ENCODE measurements at places on chromosomes 4 and X.

- DNase-seq: no peak
- no peaks in the 10 kb centered on the region for H3K4me1 ChIP-seq
- H3K36me3 ChIP-seq: no peaks in the 10 kb centered on the region
- H3K27ac ChIP-seq: no peak overlapping the region
- H3K4me3 ChIP-seq: no peak overlapping the region
Measured at GRCh38 chr4:113996599-113997177, 17.2 kb upstream of the ARSJ start.

DNA sequence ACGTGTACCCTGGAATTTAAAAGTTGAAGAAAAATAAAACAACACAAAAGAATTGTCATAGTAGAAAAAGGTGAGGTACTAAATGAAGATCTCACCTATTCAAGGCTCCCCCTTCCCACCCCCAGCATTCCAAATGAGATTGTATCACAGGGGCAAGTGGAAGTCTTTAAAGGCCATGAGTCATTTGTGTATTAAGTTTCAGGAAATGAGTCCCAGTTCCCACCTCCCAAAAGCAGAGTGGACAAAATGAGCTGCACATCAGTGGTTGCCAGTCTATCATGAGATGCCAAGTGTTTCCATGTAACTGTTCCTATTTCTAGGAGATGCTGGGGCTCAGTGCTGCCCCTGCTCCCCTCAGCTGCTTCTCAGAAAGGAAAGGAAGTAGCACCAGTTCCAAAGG, 20.1 kb downstream of the ARHGEF9 start:
- DNase-seq: no peak
- H3K4me3 ChIP-seq: no peak overlapping the region
- no peaks in the 10 kb centered on the region for H3K27me3 ChIP-seq

GRCh38 chr4:57442831-57443291, 332.7 kb upstream of the IGFBP7 start:
- no peak for DNase-seq
- no peaks in the 10 kb centered on the region for H3K36me3 ChIP-seq
- H3K27me3 ChIP-seq: no peaks in the 10 kb centered on the region
- H3K27ac ChIP-seq: no peak overlapping the region

GRCh38 chr4:8053688-8054449, 104.7 kb downstream of the ABLIM2 start:
- H3K4me3 ChIP-seq: no peak overlapping the region
- H3K4me1 ChIP-seq: peaks cover 14% of the 10 kb centered on the region
- H3K27me3 ChIP-seq: no peaks in the 10 kb centered on the region
- H3K27ac ChIP-seq: no peak overlapping the region
- DNase-seq: no peak

DNA sequence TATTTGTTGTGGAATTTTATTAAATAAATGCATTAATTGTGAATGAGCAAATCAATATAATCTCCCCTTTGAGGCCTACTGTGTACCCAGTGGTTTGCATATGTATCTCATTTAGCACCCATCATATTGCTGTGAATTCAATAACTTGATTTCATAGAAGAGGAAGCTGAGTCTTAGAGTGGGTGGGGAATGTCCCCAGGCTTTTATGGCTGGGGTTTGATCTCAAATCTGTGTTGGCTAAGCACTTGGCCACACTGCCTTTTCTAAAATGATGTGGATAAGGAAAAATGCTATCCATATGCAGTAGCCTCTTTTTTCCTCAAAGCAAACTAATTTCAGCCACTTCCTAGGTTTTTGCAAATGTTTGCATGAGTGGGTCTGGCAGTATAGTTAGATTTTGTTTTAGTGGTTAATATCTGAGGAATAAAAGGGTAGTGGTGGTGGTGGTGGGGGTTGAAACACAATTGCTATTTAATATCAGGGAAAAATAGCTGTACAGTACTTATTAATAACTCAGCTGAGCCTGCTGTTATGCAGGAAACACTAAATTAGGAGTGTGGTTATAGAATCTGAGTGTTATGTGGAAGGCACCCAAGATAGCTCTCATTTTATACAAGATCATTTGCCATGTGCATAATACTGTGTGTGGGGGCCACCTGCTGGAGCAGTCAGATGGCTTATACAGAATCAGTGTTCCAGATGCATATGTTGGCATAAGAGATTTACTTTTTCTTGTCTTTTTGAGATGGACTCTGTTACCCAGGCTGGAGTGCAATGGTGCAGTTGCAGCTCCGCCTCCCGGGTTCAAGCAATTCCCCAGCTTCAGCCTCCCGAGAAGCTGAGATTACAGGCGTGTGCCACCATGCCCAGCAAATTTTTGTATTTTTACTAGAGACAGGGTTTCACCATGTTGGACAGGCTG, 108.0 kb downstream of the TMEM131L start:
- H3K4me1 ChIP-seq: peaks cover 20% of the 10 kb centered on the region
- H3K4me3 ChIP-seq: no peak overlapping the region
- H3K27me3 ChIP-seq: no peaks in the 10 kb centered on the region
- H3K27ac ChIP-seq: no peak overlapping the region
- no peaks in the 10 kb centered on the region for H3K36me3 ChIP-seq

GRCh38 chr4:13537832-13538177, 6.5 kb downstream of the NKX3-2 start:
- H3K4me3 ChIP-seq: no peak overlapping the region
- H3K27me3 ChIP-seq: peaks cover 99% of the 10 kb centered on the region
- DNase-seq: no peak
- H3K4me1 ChIP-seq: peaks cover 22% of the 10 kb centered on the region
- H3K36me3 ChIP-seq: no peaks in the 10 kb centered on the region
- no peak overlapping the region for H3K27ac ChIP-seq

DNA sequence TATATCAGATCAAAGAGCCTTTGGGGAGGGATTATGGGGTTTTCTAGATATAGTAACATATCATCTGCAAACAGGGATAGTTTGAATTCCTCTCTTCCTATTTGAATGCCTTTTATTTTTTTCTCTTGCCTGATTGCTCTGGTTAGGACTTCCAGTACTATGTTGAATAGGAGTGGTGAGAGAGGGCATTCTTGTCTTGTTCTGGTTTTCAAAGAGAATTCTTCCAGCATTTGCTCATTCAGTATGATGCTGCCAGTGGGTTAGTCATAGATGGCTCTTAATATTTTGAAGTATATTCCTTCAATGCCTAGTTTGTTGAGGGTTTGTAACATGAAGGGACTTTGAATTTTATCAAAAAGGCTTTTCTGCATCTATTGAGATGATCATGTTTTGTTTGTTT, 25.6 kb upstream of the ABCB7 start:
- H3K27me3 ChIP-seq: no peaks in the 10 kb centered on the region
- no peaks in the 10 kb centered on the region for H3K36me3 ChIP-seq
- DNase-seq: no peak
- H3K4me3 ChIP-seq: no peak overlapping the region
- H3K4me1 ChIP-seq: no peaks in the 10 kb centered on the region

DNA sequence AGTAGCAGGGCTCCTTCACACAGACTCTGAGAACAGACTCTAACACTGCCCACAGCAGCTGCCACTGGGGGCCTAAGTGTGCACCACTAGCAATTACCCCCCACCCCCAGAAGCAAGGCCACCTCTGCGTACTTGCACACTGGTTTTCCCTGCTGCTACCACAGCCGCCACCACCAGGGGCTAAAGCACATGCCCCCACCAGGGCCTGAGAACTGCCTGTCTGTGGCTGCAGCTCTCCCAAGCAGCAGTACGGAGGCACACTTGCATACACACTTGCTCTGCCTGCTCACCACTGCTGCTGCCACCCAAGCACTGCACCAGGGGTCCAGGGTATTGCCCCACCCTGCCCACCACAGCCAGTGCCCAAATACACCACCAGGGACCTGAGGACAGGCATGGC, 59.6 kb downstream of the SCML2 start:
- no peak for DNase-seq
- H3K27ac ChIP-seq: no peak overlapping the region
- no peaks in the 10 kb centered on the region for H3K27me3 ChIP-seq

DNA sequence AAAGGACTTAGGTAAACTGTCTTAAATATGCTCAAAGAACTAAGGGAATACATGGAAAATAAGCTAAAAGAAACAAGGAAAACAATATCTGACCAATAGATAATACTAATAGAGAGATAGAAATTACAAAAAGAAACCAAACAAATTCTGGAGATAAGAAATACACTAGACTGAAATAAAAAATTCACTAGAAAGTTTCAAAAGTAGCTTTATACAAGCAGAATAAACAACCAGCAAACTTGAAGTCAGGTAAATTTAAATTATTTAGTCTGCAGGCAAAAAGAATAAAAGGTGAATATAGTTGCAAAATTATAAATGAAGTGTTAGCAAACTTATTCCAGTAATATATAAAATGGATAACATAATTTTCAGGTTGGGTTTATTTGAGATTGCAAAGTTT, 760.9 kb upstream of the INTU start:
- H3K27me3 ChIP-seq: no peaks in the 10 kb centered on the region
- no peaks in the 10 kb centered on the region for H3K36me3 ChIP-seq
- no peak overlapping the region for H3K4me3 ChIP-seq
- no peak for DNase-seq
- H3K4me1 ChIP-seq: no peaks in the 10 kb centered on the region

DNA sequence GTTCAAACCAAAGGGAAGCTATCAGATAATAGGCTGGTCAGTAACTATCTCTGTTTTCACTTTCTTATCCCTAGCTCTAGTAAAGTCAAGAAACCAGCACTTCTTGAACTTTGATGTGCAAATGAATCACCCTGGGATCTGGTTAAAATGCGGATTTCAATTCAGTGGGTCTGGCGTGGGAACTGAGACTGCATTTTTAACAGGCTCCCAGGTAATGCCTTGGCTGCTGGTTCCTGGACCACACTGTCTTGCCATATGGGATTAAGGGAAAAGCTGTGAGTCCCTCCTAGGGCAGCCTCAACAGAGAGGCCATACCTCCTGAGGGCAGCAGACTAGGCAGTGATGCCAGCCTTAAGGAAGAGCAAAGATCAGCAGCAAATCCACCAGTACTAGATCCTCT, 1.7 kb downstream of the RNF175 start:
- H3K4me3 ChIP-seq: no peak overlapping the region
- H3K36me3 ChIP-seq: no peaks in the 10 kb centered on the region
- H3K27ac ChIP-seq: no peak overlapping the region
- peaks cover 9% of the 10 kb centered on the region for H3K4me1 ChIP-seq
- no peak for DNase-seq
- peaks cover 39% of the 10 kb centered on the region for H3K27me3 ChIP-seq

DNA sequence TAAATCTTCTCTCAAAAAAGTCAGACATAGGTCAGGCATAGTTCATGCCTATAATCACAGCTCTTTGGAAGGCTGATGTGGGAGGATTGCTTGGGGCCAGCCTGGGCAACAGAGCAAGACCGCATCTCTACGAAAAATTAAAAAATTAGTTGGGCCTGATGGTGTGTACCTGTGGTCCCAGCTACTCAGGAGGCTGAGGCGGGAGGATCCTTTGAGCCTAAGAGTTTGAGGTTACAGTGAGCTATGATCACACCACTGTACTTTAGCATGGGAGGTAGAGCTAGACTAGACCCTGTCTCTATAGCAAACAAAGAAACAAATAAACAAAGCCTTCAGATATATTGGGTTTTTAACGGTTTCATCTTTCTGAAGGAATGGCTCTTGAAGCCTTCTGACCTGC, 62.2 kb downstream of the DIPK2B start:
- no peak for DNase-seq
- H3K4me1 ChIP-seq: no peaks in the 10 kb centered on the region
- no peaks in the 10 kb centered on the region for H3K36me3 ChIP-seq
- H3K27me3 ChIP-seq: no peaks in the 10 kb centered on the region
